ENCODE measurements at places on chromosomes 6 and 20.

GRCh38 chr20:60057123-60057865 lies 99.1 kb downstream of the CDH26 start:
- DNase-seq = peak; percentile 62

DNA sequence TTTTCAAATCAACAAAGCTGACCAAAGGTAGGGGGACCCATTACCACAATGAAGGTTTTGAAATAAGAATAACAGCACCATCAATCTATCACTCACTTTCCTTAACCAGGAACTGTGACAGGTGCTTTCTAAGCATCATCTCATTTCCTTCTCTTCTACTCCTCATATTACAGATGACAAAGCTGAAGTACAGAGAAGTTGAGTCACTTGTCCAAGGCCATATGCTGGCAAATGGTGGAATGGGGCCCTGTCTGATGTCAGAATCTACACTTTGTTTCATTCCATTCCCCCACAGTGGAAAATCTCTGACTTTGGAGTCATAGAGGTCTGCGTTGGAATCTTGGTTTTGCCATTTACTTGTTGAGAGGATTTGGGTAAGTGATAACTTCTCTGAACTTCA lies 222.5 kb upstream of the LRFN2 start:
- DNase-seq = no peak

- no peak for DNase-seq
Observed at GRCh38 chr20:51036827-51037531, 14.1 kb upstream of the KCNG1 start.

- DNase-seq = no peak
Observed at GRCh38 chr6:33716379-33716778, 4.9 kb upstream of the UQCC2 start.

GRCh38 chr6:71402096-71402495 lies 113.5 kb downstream of the OGFRL1 start:
- no peak for DNase-seq

Data from hypothalamus (tissue), 51 donors.